ENCODE measurements at places on chromosomes 11 and 22.

- no peak for DNase-seq
These were observed 32.7 kb upstream of the DDX10 start for GRCh38 chr11:108632041-108632704.

DNA sequence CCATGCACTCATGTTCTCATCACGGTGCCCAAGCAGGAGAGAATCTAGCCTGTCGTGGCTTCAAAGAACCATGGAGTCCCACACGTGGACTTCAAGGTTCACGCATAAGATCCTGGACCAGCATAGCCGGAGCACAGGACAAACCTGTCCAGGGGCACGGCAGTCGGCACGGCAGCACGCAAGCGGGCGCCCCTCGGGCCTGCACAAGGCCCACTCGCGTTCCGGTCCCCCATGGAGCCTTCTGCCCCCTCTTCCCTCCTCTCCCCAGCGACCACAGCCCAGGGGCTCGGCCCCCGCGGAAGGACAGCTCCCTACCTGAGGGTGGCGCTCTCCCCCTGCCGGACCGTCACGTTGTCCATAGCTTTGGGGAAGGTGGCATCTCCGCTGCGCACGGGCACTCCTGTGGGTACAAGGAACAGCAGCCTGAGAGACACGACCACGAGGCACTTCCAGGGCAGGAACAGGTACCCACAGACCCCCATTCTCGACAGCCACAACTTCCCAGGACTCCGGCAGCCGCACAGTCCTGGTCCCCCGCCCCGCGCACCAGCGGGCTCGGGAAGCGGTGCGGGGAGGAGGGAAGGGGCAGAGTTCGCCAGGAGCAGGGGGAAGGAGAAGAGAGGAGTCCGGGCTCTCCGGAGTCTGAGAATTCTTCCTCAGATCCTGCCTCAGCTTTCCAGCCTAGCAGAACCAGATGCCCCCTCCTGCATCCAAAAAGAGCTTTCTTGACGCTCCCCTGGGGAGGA is 589.5 kb downstream of the OPCML start:
- no peak for DNase-seq

GRCh38 chr11:23112987-23113886 is 253.0 kb upstream of the CCDC179 start:
- DNase-seq: peak; percentile 44

DNA sequence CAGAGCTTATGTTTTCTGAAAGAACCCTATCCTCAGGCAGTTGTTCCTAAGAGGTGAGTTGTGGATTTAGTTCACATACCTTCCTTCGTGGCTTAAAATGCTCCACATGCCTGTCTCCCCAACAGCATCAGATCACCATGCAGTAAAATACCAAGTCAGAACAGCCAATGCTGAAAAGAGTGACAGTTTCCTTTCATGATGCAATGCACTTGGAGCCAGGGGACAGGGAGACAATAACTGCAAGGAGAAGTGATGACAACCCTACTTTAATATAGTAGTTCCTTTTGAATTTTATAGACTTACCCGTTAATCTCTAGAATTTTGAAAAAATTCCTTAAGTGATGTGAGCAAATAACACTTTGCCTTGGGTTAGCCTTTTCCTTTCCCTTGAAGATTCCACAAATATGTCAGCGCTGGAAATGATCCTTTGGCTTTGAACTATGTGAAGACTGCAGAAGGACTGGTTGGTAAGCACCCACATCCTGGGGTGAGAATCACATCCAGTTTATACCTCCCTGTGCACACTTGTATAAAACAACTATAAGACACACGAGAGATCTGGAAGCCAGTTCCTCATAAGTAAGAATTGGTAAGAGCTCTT is 71.2 kb downstream of the PIWIL4 start:
- no peak for DNase-seq

DNA sequence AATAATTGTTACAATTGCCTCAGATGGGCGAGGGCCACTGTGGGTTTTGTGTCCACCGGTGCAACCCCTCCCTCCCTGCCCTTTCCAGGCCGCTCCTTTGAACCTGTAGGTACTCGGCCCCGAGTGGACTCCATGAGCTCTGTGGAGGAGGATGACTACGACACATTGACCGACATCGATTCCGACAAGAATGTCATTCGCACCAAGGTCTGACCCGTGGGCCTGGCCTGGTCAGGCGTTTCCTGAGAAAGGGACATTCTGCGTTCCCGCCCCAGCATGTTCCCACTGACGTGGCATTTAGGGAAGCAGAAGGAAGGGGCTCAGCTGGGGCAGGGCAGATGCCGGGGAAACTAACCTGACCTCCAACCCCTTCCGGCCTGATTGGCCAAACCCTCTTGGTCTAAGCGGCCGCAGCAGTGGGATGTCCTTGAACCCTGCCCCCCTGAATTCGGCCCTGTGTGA is 10.1 kb downstream of the SIDT2 start:
- DNase-seq: no peak

- no peak for DNase-seq
These were observed 7.1 kb upstream of the VWA5A start for GRCh38 chr11:124108156-124108555.

- no peak for DNase-seq
These were observed 41.6 kb downstream of the ACER3 start for GRCh38 chr11:76902121-76903014.

- no peak for DNase-seq
These were observed 60.2 kb downstream of the PDE2A start for GRCh38 chr11:72613977-72614376.

- no peak for DNase-seq
These were observed 146.0 kb downstream of the BBOX1 start for GRCh38 chr11:27186580-27186979.

GRCh38 chr11:45262900-45263299 is 23.2 kb downstream of the SYT13 start:
- no peak for DNase-seq

DNA sequence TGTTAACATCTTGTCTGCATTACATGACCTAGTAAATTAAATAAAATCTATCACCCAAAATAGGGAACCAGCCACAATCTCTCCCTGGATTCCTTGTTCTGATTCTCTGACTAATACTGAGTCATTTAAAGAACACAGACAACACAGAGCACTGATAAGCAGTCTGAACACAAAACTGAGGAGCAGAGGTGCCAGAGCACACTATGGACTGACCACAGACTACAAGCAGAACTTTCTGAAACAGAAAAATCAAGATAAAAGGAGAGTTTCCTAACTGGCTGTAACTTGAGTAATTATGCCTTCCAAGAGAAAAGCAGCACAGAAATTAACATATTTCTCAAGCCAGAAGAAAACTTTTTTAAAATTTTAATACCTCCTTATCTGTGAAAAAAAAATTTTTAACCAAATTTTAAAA is 128.8 kb downstream of the SGSM3 start:
- peak; percentile 57 for DNase-seq
